ACHN (cell line): ENCODE measurements at places on chromosomes 16 and 17.

- DNase-seq, result no peak
Observed at GRCh38 chr17:52071712-52072111, 86.8 kb downstream of the CA10 start.

- no peak for DNase-seq
Observed at GRCh38 chr16:74888888-74889287, 96.0 kb downstream of the WDR59 start.

DNA sequence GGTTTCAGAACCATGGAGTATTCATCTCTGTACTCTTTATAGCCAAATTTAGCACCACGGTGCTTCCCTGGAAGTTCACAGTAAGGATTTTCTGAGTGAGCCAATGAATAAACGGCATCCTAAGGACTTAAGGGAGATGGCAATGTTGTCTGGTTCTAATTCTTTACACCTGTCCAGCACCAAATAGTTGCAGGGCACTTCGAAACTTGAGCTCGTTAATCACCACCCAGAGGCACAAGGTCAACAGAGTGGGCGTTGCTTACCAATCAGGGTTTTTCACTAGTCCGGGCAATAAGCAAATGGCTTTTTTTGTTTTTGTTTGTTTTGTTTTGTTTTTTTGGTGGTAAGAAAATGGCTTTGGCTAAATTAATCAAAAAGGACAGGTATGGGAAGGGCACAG, 28.2 kb upstream of the TMEM220 start:
- no peak for DNase-seq

DNA sequence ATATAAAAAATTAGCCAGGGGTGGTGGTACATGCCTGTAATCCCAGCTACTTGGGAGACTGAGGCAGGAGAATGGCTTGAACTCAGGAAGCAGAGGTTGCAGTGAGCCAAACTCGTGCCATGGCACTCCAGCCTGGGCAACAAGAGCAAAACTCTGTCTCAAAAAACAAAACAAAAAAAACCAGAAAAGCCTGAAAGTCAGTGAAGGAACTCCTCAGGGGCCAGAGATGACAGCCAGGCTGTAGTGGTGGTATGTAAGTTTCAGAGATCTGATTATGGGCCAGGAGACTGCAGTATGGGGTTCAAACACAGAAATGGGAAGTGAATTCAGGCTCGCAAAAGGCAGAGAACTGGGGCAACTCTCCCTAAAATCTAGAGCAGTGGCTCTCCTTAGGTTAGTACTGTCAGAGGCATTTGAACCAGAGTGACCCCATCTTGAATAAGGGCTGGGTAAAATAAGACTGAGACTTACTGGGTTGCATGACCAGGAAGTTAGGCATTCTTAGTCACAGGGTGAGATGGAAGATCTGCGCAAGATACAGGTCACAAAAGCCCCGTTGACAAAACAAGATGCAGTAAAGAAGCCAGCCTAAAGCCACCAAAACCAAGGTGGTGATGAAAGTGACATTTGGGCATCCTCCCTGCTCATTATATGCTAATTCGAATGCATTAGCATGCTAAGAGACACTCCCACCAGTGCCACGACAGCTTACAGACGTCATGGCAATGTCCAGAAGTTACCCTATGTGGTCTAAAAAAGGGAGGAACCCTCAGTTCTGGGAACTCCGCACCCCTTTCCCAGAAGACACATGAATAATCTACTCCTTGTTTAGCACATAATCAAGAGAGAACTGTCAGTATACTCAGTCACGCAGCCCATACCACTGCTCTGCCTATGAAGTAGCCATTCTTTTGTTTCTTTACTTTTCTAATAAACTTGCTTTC, 120.2 kb upstream of the XYLT1 start:
- no peak for DNase-seq

DNA sequence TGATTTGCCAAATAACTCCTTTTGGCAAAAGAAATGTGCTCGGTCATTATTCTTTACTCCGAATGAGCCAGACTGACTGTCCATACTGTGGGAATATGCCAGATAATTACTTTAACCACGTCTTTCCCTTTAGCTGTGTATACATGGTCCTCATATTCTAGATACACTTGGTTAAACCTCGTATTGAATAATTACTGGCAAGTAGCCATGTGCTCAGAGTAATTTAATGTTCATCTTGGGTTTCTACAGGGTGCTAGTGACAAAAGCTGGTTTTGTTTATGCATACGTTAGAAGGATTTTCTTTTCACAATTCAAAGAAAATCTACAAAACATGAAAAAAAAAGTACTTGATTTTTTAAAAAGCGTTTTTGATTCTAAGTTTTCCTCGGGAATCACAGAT, 540.3 kb downstream of the KCNJ2 start:
- DNase-seq, result no peak

DNA sequence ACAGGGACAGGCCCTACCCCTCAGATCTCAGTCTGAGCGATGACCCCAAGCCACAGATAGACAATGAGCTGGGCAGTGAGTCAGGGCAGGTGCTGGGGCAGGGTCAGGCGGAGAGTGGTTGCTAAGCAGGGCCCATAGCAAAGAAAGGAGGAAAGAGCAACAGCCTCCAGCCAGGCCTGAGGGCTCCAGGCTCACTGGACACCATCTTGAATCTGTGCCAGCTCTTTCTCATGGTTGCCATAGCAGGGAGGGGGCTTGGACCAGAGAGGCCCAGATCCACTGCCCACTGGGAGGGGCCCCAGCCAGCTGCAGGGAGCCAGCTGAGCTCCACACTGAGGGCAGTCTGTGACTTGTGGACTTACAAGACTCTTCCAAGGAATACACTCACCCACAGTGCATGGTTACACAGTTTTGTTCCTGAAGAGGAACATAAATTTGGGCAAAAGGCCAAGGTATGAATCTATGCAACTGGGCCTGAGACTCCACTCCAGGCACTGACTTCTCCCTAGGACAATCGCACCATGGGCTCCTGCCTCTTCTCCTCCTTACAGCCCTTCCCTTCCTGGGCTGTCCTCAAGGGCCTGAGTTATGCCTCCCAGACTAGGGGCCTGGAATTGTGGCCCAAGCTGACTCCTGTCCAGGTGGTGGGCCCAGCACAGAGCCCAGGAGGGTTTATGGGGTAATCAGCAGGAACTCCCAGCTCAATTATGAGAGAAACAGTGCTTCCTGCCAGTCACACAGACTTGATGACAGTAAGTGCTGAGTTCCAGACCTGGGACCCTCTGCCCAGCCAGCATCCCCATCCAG, 59.9 kb downstream of the BEAN1 start:
- no peak for DNase-seq
